ENCODE measurements at places on chromosomes 1 and 21.

GRCh38 chr1:112044745-112045144 is 55.3 kb upstream of the KCND3 start:
- no peak for DNase-seq

GRCh38 chr1:226572325-226572726 is 23.8 kb downstream of the STUM start:
- DNase-seq: no peak

DNA sequence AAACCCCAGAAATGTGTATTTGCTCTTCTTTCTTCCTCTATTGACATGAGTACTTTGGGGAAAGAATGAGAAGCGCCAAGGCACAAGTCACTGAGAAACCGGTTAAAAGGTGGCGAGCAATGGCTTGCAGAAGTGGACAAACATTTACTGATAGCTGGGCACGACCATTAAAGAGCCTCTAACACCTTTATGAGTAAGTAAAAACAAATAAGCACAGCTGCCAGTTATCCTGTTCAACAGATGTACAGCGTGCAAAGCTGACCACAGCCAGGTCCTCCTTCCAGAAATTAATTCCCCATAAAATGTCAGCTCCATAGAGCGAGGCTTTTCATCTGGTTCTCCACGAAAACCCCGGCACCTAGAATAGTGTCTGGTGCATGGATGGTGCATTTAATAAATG is 72.7 kb downstream of the CAPZB start:
- peak; percentile 37 for DNase-seq

DNA sequence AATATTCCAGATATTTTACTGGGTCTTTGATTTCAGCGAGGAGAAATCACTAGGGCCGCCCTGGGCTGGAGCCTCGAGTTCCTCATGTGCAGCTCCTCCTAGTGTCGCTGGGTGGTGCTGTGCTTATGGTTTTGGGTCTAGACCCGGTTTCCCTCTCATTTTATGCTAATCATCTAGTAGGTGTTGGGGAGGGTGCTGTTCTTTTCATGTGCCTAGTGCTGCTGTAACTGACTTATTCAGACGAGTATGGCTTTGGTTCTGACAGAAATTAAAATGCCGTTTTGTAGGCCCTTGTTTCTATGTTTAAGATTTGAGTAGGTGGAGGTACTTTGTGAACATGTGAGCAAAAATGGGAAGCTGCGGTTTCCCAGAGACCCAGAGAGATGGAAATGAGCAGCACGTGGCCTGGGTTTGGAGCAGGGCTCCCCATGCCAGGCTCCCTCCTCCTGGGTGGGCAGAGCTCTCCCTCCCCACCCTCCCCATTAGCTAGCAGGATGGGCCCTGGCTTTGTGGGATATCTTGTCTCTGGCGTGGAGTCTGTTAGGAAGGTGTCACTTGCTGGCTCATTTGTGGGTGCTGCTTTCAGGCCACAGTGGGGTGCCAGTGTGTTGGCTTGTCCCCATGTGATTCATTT is 74.0 kb upstream of the GPR88 start:
- DNase-seq: no peak

DNA sequence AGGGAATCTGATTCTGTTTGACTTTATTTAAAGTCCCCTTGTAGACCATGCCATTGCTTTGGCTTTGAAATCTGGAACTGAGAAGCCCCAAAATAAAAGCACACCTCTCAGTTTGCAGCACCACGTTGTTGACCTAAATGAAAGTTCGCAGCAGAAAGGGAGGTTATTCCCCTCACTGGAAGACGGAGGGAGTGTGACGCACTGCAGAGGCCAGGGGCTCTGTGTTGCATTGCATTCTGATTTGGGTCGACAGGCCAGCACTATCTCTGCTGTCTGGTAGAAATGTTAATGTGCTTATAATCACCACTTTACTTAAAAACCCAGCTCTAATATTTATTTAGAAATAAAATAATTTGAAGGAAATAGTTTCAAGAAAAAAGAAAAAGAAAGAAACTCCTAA is 675.2 kb upstream of the NR5A2 start:
- no peak for DNase-seq

GRCh38 chr1:110620250-110620615 is 14.1 kb upstream of the KCNA2 start:
- DNase-seq: no peak

GRCh38 chr1:238177960-238178645 is 287.4 kb upstream of the ZP4 start:
- no peak for DNase-seq

GRCh38 chr1:23524716-23525401 is 6.2 kb downstream of the E2F2 start:
- DNase-seq: peak; percentile 87

DNA sequence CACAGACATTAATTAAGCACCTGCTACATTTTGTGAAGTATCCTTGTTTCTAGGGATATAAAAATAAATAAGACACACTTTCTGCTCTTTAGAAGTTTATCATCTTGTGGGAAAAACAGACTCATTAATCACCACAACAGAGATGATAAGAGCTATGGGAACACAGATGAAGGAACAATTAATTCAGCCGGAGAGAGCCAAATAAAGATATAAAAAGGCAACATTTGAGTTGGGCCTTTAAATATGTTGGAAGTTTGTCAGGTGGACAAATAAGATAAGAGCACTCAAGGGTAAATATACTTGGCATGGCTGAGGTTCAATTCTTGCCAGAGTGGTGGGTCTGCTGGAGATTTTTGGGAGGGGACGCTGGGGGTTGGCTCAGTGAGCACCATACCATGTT is 34.2 kb upstream of the VTCN1 start:
- no peak for DNase-seq

DNA sequence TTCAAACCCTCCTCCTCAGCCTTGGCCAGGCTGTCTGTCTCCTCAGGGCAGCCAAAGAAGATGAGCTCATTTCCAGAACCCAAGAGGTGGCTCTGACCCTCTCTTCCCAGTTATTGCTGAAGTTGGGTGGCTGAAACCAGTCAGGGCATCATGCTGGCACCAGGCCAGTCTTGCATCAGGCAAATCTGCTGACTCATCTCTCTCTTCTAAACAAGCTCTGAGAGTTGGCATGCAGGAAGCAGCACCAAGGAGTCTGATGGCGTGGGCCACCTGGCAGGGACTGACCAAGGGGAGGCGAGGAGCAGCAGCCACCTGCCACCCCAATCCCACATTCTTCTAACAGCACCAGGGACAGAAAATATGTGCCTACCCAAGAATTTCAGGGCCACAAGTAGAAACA is 104.8 kb upstream of the ATP1A1 start:
- no peak for DNase-seq

GRCh38 chr1:151457911-151458801 is 1.1 kb downstream of the POGZ start:
- peak; percentile 63 for DNase-seq

DNA sequence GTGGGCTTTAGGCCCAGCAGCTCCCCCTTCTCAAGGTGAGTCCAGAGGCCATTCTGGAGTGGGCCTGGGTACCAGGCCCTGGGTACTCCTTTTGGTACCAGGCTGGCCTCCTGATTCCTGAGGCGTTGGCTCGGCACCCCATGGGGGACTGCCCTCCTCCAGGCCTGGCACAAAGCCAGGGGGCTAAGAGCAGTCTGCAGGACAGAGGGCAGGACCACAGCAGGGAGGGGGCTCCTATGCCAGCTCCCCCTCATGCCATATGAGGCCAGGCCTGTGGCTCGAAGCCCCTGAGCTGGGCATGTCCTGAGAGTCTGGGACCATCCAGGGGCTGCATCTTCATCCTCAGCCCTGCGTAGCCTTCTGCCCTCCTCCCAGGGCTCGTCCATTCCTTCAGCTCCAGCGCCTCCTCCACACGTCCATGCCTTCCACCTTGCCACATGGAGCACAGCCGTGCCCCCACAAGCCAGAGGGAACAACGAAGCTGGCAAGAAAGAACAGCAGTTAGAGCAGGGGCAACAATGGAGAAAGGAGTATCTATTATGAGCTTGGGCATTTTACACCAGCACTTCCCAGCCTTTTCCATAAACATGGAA is 3.2 kb downstream of the PHLDA3 start:
- no peak for DNase-seq

DNA sequence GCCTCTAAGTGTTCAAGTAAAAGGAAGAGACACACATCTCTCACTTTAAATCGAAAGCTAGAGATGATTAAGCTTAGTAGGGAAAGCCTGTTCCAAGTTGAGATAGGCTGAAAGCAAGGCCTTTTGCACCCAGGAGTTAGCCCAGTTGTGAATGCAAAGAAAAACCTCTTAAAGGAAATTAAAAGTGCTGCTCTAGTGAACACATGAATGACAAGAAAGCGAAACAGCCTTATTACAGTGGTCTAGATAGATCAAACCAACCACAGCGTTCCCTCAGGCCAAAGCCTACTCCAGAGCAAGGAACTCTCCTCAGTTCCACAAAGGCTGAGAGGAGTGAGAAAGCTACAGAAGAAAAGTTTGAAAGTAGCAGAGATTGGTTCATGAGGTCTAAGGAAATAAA is 14.9 kb downstream of the TCP10L start:
- DNase-seq: no peak

- DNase-seq: no peak
Observed at GRCh38 chr1:246417152-246417812, 89.8 kb downstream of the SMYD3 start.

DNA sequence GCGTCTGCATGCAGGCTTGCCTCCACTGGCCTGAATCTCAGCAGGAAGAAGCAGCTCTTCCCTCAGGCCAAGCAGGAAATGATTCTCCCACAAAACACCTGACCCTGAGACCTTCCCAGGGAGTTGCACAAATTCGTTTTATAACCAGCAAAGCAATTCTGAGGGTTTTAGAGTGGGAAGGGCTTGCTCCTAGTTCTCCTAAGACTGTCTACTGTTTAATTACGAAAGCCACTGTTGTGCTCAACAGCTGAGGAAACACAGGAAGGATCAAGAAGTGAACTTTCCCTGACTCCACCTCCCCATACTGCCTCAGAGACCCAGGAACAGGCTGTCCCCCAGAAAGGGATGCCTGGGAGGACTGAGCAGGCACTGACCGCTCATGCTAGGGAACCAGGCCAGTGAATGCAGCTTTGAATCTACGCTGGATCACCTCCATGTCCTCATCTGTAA is 37.0 kb upstream of the PUM1 start:
- no peak for DNase-seq

DNA sequence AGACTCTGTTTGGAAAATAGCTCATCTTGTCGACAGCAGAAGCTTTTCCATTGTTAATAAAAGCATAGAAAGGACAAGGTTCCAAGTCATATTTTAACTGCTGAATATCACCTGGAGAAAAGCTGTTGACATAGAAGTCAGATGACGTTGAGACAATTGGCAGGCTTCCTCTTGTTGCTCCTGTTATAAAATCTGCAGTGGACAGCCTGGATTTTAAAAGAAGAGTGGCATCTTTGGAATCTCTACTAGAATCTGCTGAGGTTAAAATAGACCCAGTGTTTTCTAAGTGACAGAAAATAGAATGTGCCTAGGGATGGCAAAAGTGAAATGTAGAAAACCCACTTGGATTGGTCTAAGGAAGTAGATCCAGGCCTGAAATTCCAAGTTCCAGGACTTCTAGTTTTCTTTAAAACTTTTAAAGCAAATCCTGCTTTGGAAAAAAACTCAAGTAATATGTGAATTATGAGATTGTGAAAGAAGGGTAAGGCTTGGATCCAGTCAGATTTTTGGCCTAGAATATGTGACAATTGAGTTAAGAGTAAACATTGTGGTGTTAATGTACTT is 53.6 kb upstream of the NEXN start:
- DNase-seq: no peak

DNA sequence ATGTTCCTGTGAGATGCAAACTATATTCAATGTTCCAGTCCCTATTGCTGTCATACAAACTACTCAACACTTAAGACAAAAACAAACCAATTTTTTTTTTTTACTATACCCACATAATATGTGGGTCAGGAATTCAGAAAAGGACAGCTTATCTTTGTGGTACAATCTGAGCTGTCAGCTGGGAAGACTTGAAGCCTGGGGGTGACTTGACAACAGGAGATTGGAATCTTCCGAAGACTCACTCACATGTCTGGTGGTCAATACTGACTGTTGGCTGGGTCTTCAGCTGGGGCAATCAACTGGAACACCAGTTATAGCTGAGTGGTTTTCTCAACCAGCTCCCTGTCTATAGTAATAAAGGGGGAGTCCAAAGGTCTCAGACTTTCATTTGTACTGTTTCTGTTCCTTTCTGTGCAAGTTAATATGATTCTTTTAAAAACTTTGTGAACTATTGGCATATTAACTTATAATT is 81.7 kb upstream of the ATP1B1 start:
- DNase-seq: no peak

DNA sequence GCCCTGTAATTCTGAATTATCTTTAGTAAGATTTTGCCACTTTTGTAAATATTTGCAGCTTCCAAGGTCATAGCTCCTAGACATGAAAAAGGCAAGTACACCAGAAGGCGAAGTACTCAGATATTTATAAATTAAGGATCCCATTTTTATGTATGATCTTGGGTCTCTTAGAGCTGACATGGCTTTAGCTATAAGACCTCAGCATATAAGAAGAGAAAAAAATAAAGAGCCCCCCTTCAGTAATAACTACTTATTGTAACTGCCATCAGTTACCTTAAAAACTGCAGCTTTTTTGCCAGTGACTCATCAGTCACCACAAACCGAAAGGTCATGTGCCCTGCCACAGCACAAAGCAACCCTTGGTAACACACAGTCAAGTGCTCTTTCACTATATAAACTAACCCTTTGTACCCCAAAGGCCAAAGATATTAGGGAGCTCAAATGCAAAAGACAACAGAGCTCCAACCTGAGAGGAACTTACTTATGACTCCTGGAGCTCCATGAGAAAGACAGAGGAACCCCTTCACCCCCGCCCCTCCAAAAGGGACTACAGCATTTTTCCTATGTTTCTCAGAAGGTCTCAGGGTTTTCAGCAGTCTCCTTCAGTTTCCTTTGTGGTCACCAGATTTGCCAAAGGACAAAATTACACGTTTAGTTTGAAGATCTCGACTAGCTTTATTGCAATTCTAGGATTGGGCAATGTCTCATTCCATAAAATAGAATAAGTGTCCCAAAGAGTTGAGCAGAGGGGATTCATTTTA is 219.8 kb upstream of the DUSP10 start:
- DNase-seq: no peak

DNA sequence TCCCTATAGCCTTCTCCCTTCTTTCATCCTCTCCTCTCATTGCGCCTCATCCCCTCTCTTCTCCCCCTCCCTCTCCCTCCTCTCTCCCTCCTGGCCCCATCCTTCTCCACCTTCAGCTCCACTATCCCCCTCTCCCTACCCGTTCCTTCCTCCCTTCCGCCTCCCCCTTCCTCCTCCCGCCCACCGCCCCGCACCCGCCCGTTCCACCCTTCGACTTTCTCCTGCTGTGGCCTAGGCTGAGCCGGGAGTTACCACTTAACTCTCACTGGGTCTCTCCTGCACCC is 1.6 kb downstream of the NPR1 start:
- DNase-seq: no peak

- DNase-seq: no peak
Observed at GRCh38 chr1:58576325-58576726, 726 bp downstream of the TACSTD2 start.

GRCh38 chr1:234611847-234612351 is 1.9 kb upstream of the IRF2BP2 start:
- no peak for DNase-seq

Data from NCI-H187 (cell line).